ENCODE measurements at places on chromosomes 12 and 14. TPM values are rescaled to one million over a fixed set of nuclear protein-coding genes. Genes with fewer than 3 reads are reported as not detected.

DNA sequence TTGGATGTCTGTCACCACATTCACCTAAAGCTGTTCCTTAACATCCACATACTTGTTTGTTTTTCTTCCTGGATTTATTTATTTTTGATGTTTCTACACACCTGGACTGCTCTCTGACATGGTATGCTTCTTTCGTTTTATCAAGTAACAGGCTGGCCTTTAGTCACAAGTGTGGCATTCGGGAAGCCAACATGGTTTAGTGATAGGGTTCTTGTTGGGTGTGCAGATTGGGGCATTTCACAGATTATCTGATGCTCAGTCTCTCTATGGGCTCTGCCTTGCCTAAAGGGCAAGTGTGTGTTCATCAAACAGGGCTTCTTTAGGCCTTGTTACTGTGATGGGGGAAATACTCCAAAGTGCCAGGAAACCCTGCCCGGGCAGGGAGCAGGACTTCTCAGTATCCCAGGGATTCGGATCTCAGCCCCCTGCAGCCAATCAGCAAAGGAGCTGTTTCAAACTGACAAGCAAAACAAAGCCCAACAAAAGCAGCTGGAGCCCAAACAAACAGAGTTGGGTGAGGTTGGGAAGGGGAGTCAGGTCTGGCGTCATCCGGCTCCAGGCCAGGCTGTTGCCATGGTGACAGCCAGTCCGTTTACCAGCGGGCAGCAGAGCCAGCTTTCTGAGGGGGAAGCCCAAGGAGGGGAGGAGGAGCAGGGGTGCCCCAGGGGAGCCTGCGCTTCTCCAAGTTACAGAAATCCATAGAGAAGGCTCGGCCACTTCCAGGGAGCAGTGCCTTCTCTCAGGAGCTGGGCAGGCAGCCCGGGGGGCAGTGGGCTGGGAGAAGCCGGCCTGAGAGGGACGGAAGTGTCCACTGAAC lies 31.9 kb downstream of the FOS start:
- peak; percentile 87 for DNase-seq

Gene DPY19L2
- total RNA-seq = 32.2 TPM

DNA sequence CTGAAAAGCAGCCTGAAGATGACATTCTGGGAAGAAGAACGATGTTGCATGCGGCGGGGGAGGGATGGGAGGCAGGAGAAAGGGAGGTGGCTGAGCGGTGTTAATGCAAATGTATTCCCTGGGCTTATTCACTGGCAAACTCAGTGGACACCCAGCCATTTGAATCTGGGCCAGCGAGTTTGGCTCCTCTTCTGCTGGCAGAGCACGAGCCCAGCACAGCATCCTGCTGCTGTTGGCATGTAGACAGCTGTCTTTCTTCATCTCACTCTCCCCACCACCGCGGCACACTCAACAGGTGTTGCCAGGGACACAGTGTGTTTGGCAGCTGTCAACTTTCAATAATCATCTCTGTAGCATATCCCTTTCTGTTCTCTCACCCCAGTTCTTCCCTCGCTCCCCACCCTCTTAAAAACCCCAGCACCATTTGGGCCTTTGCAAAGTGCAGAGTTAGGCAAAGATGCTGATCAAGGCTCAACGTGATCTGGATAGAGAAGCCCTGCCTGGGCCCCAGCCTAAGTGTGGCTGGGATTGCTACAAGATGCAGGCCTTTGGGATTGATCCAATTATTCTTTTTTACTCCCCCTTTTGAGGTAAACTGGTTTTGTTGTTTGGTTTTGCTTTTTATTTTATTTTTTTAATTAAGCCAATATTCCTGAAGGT lies 131.9 kb downstream of the EXOC5 start:
- DNase-seq = no peak

GRCh38 chr12:93200291-93200917 lies 177.3 kb upstream of the NUDT4 start:
- no peak for DNase-seq

DNA sequence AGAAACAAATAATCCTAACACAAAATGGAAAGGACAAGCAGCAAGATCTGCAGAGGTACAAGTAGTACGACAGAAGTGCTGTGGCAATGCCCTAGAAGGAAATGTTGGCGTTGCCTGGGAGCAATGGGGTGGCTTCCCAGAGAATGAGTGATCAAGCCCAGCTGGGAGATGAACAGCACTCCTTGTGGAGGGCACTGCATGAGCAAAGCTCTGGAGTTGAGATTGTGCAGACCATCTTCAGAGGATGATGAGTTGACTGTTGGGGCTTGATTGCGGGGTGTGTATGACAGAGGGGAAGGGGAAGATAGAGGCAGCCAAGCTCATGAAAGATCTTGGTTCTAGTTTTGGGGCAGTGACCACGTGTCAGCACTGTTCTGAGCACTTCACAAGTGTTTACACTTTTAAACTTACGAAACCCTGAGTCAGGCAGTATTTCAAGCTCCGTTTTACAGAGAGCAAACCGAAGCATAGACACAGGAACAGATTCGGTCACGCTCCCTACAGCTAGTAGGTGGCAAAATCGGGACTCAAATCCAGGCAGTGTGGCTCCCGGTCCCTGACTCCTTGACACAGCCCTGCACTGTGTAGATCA lies 127.2 kb upstream of the LHX5 start:
- DNase-seq = no peak

Gene ZNF410
- total RNA-seq = 48.8 TPM

Gene NPFF
- total RNA-seq = not detected

DNA sequence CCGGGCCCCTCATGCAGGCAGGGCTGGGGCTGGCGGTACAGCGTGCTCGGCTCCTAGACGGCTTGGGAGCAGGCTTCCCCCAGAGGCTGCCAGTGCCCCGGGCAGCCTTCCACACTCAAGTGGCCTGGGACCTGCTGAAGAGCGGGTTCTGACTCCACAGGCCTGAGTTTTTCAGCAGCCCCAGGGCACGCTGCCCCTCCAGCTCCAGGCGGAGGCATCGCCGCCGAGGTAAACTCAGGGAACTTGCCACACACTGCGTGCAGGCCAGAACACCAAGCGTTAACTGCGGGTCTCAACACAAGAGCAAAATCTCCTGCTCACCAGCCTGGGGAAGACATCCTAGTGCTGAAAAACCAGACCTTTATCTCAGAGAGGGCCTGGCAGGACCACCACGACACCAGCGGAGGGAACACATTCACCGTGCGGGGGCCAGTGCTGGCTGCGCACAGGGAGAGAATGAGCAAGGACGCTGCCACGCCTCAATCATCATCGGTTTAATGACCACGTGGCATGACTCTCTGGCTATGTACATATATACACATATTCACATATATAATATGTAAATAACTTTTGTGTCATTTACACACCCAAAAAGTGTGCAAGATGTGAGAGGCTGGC lies 21.3 kb downstream of the PSMC1 start:
- no peak for DNase-seq

- no peak for DNase-seq
Observed at GRCh38 chr12:14418451-14418890, 53.0 kb downstream of the ATF7IP start.

GRCh38 chr12:88235183-88235833 lies 93.2 kb downstream of the TMTC3 start:
- no peak for DNase-seq

GRCh38 chr12:47206450-47207339 lies 126.9 kb upstream of the AMIGO2 start:
- no peak for DNase-seq

GRCh38 chr12:29983851-29984250 lies 200.1 kb upstream of the TMTC1 start:
- DNase-seq = no peak
